ENCODE measurements at places on chromosomes 3 and 15.

- DNase-seq = no peak
Measured at GRCh38 chr3:53350652-53351051, 3.3 kb upstream of the DCP1A start.

DNA sequence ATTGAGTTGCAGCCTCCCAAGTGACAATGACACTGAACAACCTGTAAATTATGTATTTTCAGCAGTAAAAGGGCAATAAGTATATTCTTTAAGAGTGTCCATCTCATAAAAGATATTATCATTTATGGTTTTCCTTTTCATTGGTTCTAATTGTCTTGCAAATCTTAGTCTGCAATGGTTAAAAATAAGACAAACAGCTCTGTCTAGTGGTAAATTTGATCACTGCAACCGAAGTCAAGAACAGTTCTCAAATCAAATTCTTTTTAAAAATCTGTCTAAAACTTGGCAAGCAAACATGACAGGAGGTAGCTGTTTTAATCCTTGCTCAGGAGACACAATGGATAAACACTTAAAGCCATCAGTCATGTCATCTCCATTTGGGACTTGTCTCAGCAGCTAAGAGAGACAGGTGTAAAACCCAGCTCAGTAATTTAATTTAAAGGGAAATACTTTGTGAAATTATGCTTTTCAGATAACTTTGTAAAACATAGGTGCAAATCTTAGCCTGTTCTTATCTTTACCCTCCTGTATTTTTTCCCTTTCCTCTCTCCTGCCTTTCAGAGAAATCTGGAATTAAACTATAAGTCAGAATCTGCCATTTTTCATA, 150.3 kb upstream of the ARHGEF26 start:
- DNase-seq = no peak

DNA sequence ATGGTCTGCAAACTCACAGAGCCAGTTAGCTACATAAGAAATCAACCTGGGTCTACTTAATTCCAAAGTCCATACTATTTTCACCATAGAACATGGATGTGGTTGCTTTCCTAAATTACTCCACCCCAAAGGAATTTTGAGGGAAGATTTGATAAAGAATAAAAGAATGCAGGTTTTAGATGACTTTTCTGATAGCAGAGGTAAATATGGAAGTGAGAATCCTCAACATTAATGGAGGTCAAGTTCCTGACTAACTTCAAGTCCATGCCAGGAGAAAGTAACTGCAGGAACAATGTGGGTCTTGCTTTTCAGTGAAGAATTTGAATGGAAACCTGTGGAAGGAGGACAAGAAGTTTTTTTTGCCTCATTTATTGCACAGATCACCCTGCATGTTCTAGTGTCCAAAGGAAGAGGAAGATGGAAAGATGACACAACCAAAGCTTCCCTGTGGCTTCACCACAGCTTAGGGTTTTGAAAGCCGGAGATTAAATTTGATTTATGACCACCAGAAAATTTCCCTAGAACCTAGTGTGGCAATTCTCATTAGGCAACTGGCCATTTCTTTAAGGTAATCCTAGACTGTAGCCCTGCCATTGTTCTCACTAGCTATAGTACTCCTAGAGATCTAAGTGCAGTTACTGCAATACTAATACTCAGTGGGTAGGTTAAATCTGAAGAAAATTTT, 429.7 kb downstream of the RAP2B start:
- DNase-seq = no peak

DNA sequence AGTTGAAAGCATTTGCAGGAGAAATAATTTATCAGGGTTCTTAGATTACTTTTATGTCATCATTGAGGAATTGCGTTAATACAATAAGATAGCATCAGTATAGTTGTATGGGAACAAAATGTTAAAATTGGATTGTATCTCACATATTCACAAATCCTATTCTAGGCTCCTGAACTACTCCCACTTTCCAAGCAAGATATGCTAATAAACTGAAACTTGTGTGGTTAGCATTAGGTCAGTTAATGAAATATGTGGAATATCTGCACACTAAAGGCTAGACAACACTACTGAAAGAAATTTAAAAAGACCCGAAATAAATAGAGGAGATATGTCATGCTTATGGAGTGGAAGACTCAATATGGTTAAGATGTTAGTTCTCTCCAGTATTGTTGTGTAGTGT, 272.7 kb downstream of the DOCK3 start:
- no peak for DNase-seq

DNA sequence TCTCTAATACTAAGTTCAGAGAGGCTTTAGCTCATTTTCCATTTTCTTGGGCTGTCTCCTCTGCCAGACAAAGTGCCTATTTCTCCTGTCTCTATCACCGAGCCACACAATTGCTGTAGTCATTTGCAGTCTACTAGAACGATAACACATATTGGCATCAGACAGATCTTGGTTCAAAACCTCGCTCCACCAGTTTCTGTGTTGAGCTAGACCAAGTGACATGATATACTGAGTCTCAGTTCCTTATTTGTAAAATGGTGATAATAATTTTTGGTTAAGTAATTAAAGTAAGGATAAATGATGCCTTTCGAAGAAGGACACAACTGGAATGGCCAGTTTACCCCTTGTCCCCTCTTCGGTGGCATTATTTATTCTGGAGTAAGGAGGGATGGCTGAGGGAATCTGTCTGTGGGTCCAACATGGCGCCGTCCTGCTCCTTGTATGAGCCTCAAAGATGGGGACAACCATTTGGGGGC, 398 bp upstream of the RAB7A start:
- DNase-seq = no peak

DNA sequence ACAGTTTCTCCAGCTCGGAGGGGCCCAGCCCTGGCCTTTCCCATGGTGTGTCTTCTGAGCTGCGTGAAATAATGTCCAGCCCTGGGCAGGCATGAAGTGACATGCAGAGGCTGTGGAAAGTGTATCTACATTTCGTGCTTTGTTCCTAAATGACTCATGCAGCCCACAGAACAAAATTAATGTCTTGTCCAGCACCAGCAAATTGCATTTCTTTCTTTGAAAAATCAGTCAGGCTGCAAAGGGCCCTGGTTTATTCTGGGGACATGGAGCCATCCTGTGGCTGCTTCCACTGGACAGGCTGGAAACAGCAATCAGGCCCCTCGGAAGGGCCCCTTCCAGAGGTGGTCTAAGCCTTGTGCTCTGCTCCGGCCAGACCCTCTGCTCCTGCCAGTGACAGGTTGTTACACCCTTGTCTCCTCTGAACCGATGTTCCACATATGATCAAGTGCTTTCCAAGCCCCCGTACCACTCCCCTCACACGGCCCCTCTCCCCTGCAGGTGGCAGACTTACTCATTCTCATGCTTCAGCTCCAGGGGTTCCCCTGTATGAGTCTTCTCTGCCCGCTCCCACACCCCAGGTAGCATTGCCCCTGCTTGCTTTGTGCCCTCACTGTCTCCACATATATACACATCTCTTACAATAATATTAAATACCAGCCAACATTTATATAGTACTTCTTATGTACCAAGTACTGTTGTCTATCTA, 33.7 kb downstream of the CRYGS start:
- no peak for DNase-seq

- no peak for DNase-seq
Measured at GRCh38 chr3:40173227-40173721, 136.2 kb upstream of the EIF1B start.

DNA sequence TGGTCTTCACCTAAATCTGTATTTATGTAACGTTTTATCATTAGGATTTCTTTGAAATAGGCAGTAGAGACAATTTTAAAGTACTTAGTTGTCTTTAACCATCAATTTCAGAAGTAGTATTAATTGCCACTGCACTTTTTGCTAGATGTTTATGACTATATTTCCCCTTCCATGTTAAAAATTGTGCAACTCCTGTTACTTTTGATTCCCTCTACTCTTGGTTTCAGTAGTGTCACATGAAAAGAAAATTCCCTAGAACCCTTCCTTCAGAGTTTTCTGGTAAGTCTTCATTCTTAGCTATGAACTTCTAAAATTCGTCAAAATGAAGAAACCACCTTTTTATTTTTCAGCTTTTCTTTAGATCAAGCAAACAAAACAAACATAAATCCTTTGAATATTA, 7.1 kb downstream of the PIAS1 start:
- no peak for DNase-seq

DNA sequence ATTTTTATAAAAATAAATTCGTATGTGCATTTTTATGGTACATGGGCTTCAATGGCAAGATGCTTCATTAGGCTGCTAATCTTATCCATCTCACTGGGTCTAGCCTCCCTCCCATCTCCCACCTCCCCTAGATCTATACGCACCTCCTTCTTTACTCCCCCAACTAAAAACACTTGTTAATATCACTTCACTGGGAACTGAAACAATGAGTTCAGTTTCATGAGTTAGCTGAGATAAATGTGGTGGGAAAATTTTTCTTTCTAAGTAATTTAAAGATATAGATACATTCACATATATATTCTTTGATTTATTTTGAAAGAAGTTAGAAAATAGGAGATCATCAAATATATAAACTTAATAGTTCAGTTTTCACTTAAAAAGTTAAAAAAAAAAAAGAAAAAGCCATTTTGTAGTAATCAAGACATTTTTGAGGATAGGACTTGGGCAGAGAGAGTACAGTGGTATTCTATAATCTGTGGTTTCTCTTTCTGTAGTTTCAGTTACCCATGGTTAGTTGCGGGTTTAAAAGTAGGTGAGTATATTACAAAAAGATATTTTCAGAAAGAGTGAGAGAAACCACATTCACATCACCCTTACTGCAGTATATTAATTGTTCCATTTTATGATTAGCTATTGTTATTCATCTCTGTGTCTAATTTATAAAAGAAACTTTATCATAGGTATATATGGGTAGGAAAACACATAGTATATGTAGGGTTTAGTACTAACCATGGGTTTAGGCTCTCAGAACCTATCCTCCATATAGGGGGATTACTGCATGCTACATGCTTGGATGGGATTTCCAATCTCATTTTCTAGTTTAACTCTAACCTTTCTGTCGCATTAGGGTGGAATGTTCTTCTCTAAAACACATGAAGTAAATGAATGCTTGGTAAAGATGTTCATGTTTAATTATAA, 316.0 kb upstream of the CBLB start:
- peak; percentile 68 for DNase-seq

GRCh38 chr3:192929755-192930547, 12.3 kb upstream of the MB21D2 start:
- no peak for DNase-seq

- peak; percentile 85 for DNase-seq
Measured at GRCh38 chr3:49415931-49416601, 3.8 kb downstream of the TCTA start.

GRCh38 chr3:50095352-50095998, 6.8 kb downstream of the RBM5 start:
- DNase-seq = no peak

GRCh38 chr3:136678981-136679380, 73.2 kb downstream of the STAG1 start:
- DNase-seq = no peak

- DNase-seq = no peak
Measured at GRCh38 chr3:114460459-114460858, 166.6 kb downstream of the TIGIT start.

- DNase-seq = no peak
Measured at GRCh38 chr15:51199541-51199940, 104.8 kb upstream of the TNFAIP8L3 start.

DNA sequence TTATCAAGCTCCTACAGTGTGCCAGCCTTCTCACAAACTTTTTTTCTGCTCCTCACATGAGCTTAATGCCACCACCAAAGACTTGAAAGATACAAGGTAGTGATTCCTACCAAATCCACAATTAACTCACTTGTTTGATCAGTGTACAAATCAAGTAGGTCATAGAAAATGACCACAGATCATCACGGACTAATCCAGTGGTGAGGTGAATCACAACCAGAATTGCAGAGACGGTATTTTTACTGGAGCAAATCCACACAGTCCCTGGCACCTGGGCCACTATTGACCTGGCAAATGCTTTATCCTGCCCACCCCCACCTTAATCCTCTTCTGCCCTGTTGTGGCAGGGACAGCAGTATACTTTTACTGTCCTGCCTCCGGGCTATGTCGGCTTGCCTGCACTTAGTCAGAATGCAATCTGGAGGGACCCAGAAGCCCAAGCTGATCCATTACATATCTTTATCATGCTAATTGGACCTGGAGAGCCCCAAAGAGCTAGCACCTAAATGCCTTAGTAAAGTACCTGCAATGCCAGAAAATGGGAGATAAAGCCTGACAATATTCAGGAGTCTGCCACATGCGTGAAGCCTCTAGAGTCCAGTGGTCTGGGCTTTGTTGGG, 83.9 kb upstream of the CDV3 start:
- DNase-seq = no peak

DNA sequence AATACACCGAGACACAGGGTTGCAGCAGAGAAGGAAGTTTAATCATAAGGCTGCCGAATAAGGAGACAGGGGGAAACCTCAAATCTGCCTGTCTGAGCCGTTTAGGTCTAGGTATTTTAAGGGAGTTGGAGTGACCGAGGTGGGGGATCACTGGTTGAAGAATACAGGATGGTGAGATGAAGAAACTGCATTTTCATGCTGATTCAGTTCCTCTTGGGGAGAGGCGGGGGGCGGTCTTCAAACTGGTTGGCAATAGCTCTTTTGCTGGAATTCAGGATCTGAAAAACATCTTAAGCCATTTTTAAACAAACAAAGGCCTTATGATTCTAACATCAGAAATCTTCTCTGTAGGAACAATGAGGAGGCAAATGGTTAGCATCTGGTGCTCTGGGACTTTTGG, 699.5 kb upstream of the CFAP20DC start:
- no peak for DNase-seq

Measured in T-helper 1 cell (primary cell).